ENCODE measurements at places on chromosomes 4 and X.

DNA sequence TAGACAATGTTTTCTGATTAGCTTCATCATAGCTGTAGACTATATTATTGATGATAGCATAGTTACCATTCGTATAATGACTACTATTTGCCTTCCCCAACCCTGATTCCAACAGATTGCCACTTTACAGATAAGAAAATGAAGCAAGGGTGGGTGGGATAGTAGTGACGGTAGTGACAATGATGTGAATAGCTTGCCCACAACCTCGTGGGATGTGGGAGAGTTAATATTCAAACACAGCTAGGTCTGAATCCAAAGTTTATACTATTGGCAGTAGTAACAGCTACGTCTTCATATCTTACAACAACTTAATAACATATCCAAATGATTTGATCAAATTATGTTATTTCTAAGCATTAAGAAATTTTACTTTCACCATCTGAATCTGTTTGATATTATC, 766.8 kb upstream of the FTHL17 start:
- DNase-seq: no peak

DNA sequence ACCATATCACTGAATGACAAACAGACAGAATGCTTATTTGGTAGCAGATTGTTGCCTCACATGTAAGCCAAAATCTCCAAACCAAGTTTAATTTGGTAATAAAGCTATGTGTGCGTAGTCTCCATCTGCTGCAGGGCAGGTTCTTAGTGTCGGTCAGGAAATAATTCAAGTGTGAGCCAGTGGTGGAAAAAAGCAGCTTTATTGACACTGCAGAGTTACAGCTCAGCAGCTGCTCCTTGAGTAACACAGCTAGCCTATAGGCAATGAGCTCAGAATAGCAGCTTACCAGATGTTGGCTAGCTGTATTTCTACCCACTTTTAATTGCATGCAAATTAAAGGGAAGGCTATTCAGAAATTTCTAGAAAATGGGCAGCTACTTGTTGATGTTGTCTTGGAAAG, 757.8 kb upstream of the HS3ST1 start:
- no peak for DNase-seq

- no peak for DNase-seq
These were observed 68.7 kb downstream of the PAK3 start for GRCh38 chrX:111164728-111165127.

DNA sequence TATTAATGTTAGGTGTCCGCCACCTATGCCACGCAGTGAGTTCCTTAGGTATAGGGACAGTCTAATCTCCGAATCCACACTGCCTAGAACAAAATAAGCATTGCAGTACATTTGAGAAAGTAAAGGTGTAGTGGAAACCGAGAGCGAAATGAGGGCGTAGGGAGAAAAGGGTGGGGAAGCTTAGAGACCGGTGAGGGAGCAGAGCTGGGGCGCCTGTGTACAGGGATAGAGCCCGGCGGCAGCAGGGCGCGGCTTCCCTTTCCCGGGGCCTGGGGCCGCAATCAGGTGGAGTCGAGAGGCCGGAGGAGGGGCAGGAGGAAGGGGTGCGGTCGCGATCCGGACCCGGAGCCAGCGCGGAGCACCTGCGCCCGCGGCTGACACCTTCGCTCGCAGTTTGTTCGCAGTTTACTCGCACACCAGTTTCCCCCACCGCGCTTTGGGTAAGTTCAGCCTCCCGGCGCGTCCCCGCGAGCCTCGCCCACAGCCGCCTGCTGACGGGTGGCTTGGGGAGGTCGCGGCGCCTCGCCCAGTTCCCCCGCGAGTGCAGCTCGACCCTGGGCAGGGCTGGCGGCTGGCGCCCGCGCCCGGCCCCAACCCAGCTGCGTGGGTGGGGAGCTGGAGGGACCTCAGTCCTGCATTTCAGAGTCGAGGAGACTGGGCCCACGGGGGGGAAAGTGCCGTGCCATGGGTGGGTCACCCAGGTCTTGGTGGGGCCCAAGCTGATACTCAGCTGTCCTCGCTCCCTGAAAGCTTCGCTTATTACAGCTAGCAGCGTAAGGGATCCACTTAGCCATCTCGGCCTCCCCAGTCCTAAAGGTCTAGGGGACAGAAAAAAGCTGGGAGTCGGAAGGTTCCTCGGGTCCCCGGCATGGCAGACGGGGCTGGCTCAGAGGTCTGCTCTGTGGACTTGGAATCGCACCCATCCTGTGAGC, at the start of gene ANXA3:
Gene ANXA3 (plus strand): TSS at position 351 of the 932 bp plus-strand sequence. CDS start 2,704 bp downstream, outside the sequence.
- peak; percentile 4 for DNase-seq

DNA sequence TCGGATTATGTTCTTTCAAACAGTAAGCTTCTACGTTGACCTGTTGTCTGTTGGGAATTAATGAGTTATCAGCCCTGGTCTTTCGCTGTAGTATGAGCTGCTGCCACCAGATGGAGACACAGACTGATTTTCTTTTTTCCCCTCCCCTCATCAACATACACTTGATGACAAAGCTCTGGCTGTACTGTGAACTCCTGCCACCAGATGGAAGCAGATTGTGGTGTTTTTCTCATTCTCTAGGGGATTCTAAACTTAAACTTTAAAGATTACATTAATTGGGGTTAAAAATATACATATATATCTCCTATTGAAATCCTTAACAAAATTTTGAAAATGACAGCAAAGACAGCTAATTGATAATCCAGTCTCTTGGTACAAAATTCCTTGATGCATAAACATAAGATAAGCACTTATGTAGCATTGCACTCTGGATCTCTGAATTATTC, 44.8 kb downstream of the SMS start:
- peak; percentile 54 for DNase-seq

DNA sequence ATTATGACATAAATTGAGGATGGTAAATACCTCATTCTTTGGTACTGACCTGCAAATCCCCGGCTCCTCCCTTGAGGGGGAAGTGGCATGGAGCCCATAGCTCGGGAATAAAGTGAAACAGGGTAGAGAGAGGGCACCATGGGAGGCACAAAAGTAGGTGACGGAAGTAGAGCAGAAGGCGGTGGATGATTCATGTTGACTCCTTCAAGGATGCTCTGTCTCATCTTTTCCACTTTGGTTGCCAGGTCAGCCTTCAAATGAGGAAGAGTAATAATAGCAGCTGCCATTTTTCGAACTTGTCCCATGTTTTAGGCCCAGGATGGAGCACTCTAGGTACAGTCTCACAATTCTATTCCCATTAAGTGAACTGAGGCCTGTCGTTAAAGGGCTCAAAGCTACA, 41.4 kb upstream of the PHF8 start:
- no peak for DNase-seq

- no peak for DNase-seq
These were observed at the start of gene ANKRD37 for GRCh38 chr4:185396724-185397385. ANKRD37 (plus strand) TSS chr4:185396841; CDS start chr4:185396924, 83 bp downstream.
